ENCODE measurements at places on chromosomes 2 and 18.

DNA sequence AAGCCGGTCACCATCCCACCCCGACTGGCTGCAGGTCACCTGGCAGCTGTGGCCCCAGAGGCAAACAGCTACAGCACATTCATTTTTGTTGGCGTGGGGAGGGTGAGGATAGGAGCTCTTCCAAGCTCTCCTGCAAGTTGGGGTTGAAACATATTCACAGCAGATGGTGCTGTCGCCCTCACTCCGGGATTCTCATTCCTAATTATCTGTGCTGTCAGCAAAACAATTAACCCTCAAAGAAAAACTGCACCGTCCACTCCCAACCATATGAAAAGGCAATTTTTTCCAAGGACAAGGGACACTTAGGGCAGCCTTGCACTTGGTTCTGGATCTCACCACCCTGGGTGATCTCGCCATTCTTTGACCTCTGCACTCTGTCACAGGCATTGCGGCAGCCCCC, 68.6 kb downstream of the ZBTB7C start:
- DNase-seq, result no peak

DNA sequence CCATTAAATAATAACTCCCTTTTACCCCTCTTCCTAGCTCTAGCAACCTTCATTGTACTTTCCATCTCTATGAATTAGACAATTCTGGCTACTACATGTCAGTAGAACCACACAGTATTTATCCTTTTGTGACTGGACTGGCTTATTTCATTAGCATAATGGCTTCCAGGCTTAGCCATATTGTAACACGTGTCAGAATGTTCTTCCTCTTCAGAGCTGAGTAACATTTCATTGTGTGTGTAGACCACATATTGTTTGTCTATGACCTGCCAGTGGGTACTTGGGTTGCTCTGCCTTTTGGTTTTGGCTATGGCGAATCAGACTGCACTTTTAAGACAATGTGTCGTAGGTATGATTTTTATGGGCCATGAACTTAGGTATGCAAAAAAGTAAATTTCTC, 20.9 kb downstream of the TSN start:
- no peak for DNase-seq

DNA sequence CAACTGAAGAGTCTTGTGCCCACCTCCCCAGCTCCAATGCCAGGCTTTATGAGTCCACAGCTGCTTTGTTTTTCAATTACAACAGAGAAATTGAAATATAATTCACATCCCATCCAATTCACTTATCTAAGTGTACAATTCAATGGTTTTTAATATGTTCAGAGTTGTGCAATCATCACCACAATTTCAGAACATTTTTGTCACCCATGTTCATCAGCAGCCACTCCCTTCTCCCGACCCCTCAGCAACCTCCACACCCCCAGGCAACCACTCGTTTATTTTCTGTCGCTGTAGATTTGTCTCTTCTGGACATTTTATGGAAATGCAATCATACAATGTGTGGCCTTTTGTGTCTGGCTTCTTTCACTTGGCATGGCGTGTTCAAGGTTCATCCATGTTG, 23.3 kb downstream of the INHBB start:
- DNase-seq, result no peak

- DNase-seq, result no peak
Measured at GRCh38 chr18:26780520-26781325, 84.8 kb downstream of the AQP4 start.

Data from EH (cell line).